ENCODE measurements at places on chromosomes 4 and X.

GRCh38 chr4:16443504-16444088 lies 217.3 kb upstream of the TAPT1 start:
- no peak for DNase-seq

DNA sequence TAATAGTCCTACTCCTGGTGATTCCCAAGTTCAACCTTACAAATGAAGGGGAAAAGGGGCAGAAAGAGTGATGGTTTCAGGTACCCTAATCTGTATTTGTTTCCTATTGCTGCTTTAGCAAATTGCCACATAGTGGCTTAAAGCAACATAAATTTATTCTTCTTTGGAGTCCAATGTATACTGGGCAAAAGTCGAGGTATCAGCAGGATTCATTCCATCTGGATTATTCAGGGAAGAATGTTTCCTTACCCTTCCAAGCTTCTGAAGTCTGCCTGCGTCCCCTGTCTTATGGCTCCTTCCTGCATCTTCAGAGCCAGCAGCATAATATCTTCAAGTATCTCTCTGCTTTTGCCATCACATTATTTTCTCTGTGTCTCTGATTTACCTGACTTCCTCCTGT lies 10.3 kb upstream of the BST1 start:
- DNase-seq: no peak

- no peak for DNase-seq
These were observed 300.7 kb upstream of the CXXC4 start for GRCh38 chr4:104795264-104795939.

GRCh38 chr4:81116566-81116965 lies 86.1 kb downstream of the BMP3 start:
- no peak for DNase-seq

DNA sequence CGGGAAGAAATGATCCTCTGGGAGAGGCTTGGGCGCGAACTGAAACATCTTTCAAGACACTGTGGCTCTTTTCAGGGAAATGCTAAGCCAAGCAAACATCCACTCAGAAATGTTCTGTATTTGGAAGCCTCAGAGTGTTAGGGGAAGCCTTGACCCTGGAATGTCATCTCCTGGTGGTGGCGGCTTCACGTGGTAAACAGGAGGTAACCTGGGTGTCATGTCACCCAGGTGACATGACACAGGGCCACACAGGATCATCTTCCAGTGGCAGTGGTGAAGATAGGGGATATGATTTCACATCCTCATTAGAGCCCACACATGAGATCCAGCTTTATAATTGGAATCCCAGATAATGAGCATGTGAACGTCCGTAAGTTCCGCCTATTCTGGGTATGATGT lies 140.0 kb downstream of the TBL1X start:
- no peak for DNase-seq

DNA sequence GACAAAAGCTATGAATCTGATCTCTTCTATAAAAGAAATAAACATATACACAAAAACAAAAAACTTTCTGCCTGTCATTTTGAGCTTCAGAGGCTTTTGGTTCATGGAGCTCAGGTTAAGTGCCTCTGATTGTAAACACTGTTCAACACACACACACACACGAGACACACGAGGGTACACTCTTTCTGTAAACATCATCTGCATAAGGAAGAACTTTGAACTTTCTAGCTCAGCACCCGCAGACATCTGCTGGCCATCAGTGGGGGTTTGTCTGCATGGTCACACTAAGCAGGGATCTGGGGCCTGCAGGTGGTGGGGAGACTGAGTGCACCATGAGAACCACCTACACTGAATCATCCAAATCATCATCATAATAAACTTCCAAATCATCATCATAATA lies 54.9 kb downstream of the STX18 start:
- DNase-seq: no peak

- no peak for DNase-seq
These were observed 3.9 kb upstream of the TIFA start for GRCh38 chr4:112289407-112290253.

DNA sequence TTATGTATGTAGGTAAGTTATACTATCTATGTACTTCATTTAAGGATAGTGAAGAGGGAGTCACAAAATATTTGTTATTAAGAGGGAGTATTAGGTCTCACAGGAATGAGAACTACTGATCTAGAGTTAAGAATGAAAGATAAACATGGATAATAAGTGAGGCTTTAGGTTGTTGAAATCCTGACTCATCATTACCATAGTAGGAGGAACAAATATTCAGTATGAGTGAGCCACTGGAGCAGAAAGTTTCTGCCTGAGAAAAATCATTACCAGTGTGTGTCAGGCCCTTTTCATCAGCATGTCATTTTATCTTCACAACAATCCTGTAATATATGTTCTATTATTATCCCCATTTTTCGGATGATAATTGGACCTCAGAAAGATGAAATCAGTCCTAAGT lies 27.2 kb upstream of the IGSF1 start:
- no peak for DNase-seq
